Fibroblast of skin of back (primary cell): ENCODE measurements at places on chromosomes 16 and 17.

- DNase-seq = no peak
These were observed 11.2 kb upstream of the NGFR start for GRCh38 chr17:49483599-49484509.

GRCh38 chr17:14746822-14747602, 446.1 kb downstream of the HS3ST3B1 start:
- DNase-seq = no peak

- DNase-seq = peak; percentile 67
These were observed 168.1 kb downstream of the C16orf95 start for GRCh38 chr16:87149051-87149450.

DNA sequence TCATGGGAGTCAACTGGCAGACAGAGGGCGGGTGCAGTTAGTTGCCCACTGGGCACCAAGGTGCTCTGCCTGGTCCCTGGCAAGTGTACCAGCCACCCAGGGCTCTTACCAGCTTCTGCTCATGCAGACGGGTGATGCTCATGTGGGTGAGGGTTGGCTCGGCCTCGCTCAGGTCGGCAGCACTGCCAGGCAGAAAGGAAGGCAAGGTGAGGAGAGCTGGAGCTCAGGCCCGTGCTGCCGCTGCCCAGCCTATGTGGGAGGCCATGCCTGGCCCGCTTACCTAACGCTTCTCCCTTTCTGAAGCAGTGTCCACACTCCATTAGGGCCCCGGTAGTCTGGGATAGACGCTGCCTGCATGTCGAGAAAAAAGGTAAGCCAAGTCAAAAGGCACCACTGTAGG, 2.6 kb downstream of the SIRT7 start:
- no peak for DNase-seq

DNA sequence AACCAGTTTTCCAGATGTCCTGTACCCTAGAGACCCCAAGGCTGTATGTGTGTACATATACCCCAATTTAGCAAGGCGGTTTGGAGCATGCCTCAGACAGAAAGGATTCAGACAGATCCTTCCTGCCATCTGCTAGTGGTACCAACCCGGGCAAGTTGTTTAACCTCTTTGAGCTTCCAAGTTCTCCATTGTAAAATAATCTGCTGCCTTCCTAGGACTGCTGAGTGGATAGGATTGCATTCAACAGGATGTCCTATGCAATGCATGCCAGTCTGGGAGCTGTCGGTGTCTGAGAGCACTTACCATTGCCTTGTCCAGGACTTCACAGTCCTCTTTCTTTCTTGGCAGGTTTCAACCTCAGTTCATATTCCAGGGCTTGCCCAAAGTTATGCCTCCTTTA, 1.9 kb downstream of the CDH13 start:
- peak; percentile 42 for DNase-seq

DNA sequence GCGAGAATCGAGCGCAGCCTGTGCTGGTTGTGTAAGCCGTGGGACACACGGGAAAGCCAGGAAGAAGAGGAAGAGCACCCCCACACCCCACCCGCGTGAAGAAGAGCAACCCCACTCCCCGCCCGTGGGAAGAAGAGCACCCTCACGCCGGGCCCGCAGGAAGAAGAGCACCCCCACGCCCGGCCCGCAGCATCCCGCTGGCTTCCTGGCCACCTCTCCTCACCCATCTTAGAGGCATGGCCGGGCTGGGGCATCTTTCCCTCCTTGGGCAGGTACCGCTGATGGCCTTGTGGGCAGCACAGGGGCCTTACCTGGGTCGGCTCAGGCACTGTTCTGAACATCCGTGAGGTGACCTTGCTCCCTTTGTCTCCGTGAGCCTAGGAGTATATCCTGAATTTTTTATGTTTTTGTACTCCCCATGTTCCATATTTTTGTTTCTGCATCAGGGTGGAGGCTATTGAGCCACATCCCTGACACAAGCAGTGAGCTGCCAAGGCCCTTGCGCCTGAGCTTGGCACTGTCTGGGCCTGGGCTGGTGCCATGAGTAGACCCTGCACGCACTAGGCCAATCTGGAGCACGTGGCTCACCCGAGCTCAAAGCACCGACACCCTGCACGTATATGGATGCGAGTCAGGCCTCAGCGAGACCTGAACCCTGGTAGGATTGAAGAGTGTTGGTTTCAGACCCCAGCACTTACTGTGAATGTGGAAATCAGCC, 71.4 kb upstream of the KCTD5 start:
- no peak for DNase-seq

DNA sequence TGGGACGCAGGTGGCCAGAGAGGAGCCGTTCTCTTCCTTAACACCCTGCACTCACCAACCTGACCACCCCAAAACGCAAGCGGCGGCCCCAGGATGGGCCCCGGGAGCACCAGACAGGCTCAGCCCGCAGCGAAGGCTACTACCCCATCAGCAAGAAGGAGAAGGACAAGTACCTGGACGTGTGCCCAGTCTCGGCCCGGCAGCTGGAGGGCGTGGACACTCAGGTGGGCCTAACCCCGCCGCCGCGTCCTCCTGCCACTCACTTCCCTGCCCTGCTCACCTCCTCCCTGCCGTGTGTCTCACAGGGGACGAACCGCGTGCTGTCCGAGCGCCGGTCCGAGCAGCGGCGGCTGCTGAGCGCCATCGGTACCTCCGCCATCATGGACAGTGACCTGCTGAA, 4.6 kb upstream of the HSD3B7 start:
- DNase-seq = no peak

DNA sequence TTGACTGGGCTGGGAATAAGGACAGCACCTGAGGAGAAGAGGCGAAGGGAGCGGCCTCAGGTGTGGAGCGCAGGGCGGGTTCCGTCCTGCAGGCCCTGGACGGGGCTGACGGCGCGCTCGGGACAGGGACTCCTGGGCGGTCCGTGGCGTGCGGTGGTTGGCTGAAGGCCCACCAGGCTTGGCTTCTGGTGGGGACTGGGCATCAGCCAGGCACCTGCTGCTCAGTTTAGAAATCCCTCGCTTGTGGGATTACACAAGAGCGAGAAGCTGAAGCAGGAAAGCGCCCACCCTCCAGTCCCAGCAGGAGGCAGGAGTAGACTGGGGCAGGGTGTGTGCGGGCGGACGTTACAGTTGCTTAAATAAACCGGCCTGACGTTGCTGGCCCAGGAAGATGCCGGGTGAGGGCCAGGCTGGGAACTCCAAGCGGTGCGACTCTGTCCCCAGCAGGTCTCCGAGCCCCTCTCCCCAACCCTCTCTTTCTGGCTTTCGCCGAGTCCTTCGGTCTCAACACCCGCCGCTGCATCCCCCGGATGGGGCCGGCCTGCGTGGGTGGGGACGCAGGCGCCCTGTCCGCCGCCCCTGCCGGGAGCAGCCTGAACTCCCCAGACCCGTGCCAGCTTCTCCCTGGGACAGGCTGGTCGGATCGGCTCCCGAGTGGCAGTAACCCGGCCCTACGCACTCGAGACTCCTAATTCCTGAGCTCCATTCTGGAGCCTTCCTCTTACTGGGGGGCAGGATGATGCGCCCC, 639 bp downstream of the MIF4GD start:
- peak; percentile 64 for DNase-seq

GRCh38 chr17:82888583-82889495, 49.0 kb upstream of the ZNF750 start:
- DNase-seq = no peak

DNA sequence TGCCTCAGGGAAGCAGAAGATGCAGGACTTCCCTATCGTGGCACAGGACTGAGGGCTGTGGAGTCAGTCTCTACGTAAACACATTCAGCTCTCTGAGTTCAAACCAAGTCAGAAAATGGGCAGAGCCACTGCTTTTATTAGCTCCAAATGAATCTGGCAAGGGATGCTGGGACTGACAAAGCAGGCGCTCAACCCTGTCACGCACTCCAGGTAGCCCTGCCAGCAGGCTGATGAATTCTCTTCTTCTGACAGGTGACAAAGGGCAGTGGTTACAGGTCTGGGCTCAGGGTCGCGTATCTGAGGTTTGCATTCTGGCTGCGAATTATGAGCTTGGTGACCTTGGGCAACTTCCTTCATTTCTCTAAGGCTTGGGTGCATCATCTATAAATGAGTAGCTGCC, 9.4 kb downstream of the RPH3AL start:
- DNase-seq = no peak

- DNase-seq = no peak
These were observed 502 bp downstream of the FAAP100 start for GRCh38 chr17:81551458-81552243.

DNA sequence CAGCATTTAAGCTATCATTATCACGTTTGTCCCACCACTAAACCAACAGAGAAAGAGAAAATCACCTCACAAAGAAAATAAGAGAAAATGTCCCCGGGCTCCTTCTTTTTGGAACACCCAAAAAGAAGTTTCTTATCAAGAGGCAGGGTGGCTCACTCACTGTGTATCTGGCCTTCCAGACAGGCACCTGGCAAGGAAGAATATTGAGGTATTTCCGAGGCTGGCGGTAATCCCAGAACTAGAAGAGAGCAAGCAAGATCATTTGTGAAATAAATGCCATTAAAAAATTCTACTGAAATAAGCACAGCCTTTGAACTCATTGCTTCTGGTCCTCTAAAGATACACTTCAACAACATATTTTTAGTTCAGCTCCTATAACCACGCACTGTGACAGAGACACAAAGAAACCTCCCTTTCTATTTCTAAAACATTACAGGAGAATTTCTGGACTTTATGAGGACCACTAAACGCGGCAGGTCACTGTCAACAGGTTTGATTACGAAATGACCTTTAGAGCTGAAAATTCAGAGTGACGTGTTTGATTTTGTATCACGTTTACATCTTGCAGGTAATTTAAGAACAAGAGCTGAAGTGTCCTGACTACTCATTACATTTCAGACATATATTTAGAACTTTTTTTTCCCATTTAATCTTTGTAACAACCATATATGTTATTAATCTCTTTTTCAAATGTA, 61.0 kb downstream of the WDR59 start:
- no peak for DNase-seq

GRCh38 chr16:31376705-31377104, 16.4 kb upstream of the ITGAD start:
- DNase-seq = no peak

GRCh38 chr16:86512860-86513470, 2.6 kb downstream of the FOXF1 start:
- no peak for DNase-seq

DNA sequence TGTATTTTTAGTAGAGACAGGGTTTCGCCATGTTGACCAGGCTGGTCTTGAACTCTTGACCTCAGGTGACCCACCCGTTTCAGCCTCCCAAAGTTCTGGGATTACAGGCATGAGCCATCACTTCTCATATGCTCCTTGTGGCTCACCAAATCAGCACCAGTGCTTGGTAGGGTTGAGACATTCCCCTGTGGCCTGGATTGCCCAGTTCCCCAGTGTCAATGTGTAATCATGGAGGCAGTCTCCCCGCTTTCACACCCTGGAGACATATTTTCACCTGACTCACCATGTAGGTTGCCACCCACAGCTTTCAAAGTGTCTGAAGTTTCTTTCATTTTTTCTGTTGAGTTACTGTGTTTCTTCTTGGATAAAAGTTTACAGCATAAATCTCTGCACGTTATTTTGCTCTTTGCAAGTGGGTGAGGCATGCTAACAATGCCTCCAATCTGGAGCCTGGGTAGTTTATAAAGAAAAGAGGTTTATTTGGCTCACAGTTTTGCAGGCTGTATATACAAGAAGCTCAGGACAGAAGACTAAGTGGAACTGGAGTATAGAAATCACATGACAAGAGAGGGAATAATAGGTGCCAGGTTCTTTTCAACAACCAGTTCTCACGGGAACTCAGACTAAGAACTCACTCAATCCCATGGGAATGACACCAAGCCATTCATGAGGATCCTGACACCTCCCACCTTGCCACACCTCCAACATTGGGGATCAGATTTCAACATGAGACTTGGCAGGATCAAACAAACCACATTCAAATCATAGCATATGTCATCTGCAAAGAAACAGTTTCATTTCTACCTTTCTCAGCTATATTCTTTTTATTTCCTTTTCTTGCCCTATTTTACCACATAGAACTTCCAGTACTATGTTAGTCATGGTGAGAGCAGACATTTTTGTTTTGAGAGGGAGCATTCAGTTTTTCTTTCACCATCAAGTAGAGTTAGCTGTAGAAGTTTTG, 113.2 kb downstream of the PHKB start:
- peak; percentile 21 for DNase-seq

DNA sequence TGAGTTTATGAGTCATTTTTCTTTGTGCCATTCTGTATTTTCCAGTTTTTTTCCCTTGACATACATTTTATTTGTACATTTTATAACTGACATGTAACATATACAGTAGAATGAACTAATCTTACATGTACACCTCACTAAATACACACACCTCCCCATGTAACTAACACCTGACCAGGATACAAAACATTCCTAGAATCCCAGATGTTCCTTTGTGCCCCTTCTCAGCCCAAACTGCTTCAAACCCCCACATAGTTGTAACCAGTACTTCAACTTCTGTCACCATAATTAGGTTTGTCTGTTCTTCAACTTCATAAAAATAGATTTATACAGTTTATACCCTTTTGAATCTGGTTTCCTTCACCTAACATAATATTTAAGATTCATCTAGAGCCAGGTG, 73.5 kb downstream of the BRIP1 start:
- DNase-seq = no peak

DNA sequence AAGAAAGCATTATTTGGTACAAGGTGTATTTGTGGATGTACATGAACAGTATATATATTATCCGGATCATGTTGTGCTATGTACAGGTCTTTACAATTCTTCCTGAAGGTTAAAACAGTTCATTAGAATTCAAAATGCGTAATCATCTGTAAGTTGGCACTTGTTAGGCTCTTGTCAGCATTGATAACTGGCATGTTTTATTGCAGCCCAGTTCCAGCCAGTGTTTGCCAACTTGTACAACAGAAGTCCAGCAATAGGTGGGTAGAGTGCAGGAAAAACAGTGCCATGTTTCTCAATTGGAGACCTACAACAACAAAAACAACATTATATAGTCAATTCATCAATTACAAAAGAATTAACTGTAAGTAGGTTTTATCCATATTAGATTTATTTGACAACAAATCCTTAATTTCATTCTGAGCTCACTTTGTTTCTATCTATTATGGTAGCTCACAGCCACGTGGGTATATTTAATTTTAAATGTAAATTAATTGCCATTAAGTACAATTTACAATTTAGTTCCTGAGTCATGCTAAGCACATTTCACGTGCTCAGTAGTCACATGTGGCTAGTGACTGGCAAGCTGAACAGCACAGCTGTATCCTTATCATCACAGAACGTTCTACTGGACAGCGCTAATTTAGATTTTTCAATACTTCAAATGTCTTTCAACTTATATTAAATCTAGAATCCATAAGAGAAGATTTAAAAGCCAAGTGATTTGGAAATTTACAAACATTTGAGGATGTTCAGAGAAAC, 8.6 kb upstream of the ANKFY1 start:
- no peak for DNase-seq

- DNase-seq = no peak
These were observed 43.3 kb downstream of the GRIN2A start for GRCh38 chr16:10138881-10139280.

DNA sequence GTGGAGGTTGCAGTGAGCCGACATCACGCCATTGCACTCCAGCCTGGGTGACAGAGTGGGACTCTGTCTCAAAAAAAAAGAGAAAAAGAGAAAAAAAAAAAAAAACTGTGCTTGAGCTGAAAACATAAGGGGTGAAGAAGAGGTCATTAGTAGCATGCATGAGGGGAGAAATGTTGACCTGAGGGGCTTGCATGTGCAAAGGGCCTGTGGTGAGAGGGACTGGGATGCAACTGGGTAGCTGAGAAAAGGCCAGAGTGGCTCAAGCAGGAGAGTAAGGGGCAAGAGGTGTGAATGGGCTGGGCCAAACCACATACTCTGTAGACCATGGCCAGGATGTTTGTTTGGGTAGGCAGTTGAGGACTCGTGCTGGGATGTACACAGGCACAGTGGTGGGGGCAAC, 3.4 kb downstream of the KIF19 start:
- no peak for DNase-seq

- peak; percentile 19 for DNase-seq
These were observed 14.2 kb downstream of the TRPV1 start for GRCh38 chr17:3594976-3595375.
